T-helper 2 cell treated with Interferon-gamma antibody and Interleukin-4, amounts not matched to agents 5 μg/mL and 100 μg/mL, for 36 hours (primary cell): ENCODE measurements at places on chromosomes 11 and 22.

- no peaks in the 10 kb centered on the region for H3K36me3 ChIP-seq
- no peaks in the 10 kb centered on the region for H3K4me1 ChIP-seq
- H3K27ac ChIP-seq, result no peak overlapping the region
- no peak for DNase-seq
- peaks cover 11% of the 10 kb centered on the region for H3K27me3 ChIP-seq
- no peak overlapping the region for H3K4me3 ChIP-seq
Observed at GRCh38 chr11:14184028-14184940, 174.7 kb downstream of the RRAS2 start.

- no peaks in the 10 kb centered on the region for H3K36me3 ChIP-seq
- no peak for DNase-seq
- peaks cover 7% of the 10 kb centered on the region for H3K4me1 ChIP-seq
- H3K27ac ChIP-seq, result no peak overlapping the region
- no peaks in the 10 kb centered on the region for H3K27me3 ChIP-seq
Observed at GRCh38 chr11:95450547-95451123, 219.6 kb upstream of the SESN3 start.

DNA sequence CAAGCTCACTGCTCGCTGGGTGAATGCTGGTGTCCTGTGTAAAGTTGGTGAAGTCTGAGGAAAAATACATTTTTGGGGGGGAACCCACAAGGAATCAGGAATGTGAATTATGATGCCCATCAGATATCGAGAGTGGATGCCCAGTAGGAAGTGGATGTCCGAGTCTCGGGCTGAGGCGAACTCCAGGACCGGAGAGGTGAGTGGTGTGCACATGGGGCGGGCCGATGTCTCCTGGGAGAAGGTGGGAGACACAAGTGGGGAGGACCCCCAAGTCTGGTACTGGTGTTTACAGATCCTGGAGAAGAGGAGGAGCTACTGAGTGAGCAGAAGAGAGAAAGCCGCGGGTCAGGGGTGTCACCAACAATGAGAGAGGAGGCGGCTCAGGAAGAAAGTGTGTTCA is 19.2 kb upstream of the APOBEC3A start:
- H3K27me3 ChIP-seq, result peaks cover 15% of the 10 kb centered on the region
- H3K4me1 ChIP-seq, result peaks cover 21% of the 10 kb centered on the region
- DNase-seq, result no peak
- no peaks in the 10 kb centered on the region for H3K36me3 ChIP-seq

GRCh38 chr11:46347637-46348311 is 511 bp downstream of the DGKZ start:
- H3K27ac ChIP-seq, result peak overlapping the region; percentile 94
- H3K4me1 ChIP-seq, result peaks cover 67% of the 10 kb centered on the region
- DNase-seq, result no peak
- peaks cover 28% of the 10 kb centered on the region for H3K36me3 ChIP-seq

- no peak overlapping the region for H3K4me3 ChIP-seq
- H3K27ac ChIP-seq, result no peak overlapping the region
- H3K4me1 ChIP-seq, result peaks cover 8% of the 10 kb centered on the region
- H3K27me3 ChIP-seq, result peaks cover 33% of the 10 kb centered on the region
- no peaks in the 10 kb centered on the region for H3K36me3 ChIP-seq
Observed at GRCh38 chr22:29208502-29208862, 2.8 kb downstream of the EMID1 start.

- H3K27me3 ChIP-seq, result peaks cover 10% of the 10 kb centered on the region
- peak overlapping the region; percentile 75 for H3K4me3 ChIP-seq
- H3K4me1 ChIP-seq, result peaks cover 54% of the 10 kb centered on the region
Observed at GRCh38 chr11:35049859-35050531, 89.0 kb upstream of the CD44 start.

GRCh38 chr11:121152764-121153163 is 51.7 kb downstream of the TECTA start:
- no peak for DNase-seq
- no peak overlapping the region for H3K4me3 ChIP-seq
- no peak overlapping the region for H3K27ac ChIP-seq
- H3K27me3 ChIP-seq, result no peaks in the 10 kb centered on the region
- H3K36me3 ChIP-seq, result no peaks in the 10 kb centered on the region

DNA sequence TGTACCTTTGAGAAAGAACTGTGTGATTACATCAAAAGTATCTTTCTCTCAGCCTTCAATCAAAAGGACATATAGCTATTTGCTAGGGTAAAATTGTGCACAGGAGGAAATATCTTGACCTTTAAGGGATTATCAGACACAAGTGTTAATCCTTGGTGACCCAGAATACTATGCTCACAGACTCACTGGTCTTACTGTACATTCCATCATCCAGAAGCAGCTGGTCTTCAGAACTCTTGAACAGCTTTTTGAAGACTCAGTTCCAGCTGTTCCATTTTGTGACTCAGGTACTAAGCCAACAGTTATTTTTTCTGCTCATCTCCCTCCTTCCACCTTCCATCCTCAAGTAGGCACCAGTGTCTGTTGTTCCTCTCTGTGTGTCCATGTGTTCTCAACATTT is 19.8 kb downstream of the ZBED5 start:
- H3K4me1 ChIP-seq, result peaks cover 3% of the 10 kb centered on the region
- H3K27ac ChIP-seq, result no peak overlapping the region
- no peak overlapping the region for H3K4me3 ChIP-seq
- DNase-seq, result no peak
- no peaks in the 10 kb centered on the region for H3K27me3 ChIP-seq

DNA sequence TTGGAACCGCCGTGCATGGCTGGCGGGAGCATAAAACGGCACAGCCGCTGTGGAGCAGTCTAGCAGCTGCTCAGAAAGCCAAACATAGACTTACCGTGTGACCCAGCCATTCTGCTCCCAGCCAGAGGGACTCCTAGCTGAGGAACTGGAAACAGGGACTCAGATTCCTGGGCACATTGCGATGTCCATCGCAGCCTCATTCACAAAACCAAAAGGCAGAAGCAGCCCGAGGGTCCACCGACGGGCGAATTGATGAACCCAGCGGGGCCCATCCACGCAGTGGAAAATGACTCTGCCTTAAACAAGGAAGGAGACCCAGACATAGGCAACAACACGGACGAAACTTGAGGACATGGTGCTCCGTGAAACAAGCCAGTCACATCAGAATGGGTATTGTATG is 5.7 kb upstream of the MUC5B start:
- H3K27ac ChIP-seq, result no peak overlapping the region
- H3K27me3 ChIP-seq, result peaks cover 3% of the 10 kb centered on the region
- no peak overlapping the region for H3K4me3 ChIP-seq
- no peak for DNase-seq

GRCh38 chr11:90252053-90252452 is 29.2 kb upstream of the CHORDC1 start:
- H3K4me1 ChIP-seq, result peaks cover 7% of the 10 kb centered on the region
- no peak for DNase-seq
- H3K27ac ChIP-seq, result no peak overlapping the region
- peak overlapping the region; percentile 0 for H3K4me3 ChIP-seq
- peaks cover 5% of the 10 kb centered on the region for H3K27me3 ChIP-seq

DNA sequence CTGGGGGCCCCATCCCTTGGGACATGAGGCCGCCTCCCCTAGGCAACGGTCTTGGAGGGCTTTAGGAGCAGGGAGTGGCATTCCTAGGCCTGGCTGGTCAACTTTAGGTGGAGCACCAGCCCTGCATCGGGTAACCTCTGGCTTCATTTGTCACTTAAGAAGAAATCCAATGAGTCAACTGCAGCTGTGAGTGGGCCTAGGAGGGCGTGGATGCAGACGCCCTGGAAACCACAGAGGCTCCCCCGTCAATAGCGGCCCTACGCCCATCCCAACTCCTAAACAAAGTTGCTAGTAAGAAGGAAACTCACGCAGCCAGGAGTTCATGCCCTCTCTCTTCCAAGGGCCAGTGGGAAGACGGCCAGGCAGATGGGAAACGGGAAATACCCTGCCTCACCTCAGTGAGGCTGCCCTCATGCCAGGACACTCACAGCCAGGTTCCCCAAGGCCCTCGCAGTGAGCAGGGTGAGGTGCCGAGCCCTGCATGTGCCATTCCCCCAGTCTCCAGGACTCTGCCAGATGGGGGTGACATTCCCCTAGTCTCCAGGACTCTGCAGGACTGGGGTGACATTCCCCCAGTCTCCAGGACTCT is 20.8 kb downstream of the BID start:
- no peaks in the 10 kb centered on the region for H3K4me1 ChIP-seq
- H3K27me3 ChIP-seq, result peaks cover 2% of the 10 kb centered on the region
- DNase-seq, result no peak
- H3K36me3 ChIP-seq, result no peaks in the 10 kb centered on the region
- H3K27ac ChIP-seq, result no peak overlapping the region

DNA sequence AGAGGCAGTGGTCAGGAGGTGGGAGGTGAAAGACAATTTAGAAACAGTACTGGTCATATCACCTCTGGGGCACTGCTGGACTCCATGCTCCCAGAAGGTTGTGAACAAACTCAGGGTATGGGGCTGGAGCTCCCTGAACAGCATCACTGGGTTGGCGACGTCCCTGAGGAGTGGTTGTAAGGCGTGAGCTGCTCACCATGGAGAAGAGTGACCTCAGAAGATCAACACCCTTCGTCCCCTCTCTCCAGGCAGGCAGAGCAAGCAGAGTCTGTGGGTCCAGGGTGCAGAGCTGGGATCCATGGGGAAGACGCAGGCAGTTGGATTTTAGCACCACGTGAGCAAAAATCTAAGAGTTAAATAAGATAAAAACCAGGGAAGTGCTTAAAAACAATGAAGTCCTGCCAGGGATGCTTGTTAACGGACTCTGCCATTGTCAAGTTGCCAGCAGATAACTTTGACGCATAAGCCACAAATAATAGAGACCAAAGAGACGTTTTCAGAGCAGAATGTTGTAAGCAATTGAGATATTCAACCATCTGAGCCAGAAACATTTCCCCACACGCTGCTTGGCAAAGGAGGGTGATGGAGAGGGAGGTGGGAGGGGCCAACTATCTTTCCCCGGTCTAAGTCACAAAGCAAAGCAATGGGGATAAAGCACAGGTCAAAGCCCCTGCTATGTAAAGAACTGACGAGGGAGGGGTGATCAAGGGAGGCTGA is 13.6 kb downstream of the PNPLA5 start:
- no peaks in the 10 kb centered on the region for H3K36me3 ChIP-seq
- H3K27ac ChIP-seq, result no peak overlapping the region
- H3K4me3 ChIP-seq, result no peak overlapping the region
- H3K27me3 ChIP-seq, result peaks cover 2% of the 10 kb centered on the region
- no peak for DNase-seq

- H3K27me3 ChIP-seq, result no peaks in the 10 kb centered on the region
- no peak overlapping the region for H3K27ac ChIP-seq
- H3K4me1 ChIP-seq, result peaks cover 1% of the 10 kb centered on the region
- no peak overlapping the region for H3K4me3 ChIP-seq
- peaks cover 43% of the 10 kb centered on the region for H3K36me3 ChIP-seq
Observed at GRCh38 chr11:113736323-113736722, 30.2 kb upstream of the TMPRSS5 start.

DNA sequence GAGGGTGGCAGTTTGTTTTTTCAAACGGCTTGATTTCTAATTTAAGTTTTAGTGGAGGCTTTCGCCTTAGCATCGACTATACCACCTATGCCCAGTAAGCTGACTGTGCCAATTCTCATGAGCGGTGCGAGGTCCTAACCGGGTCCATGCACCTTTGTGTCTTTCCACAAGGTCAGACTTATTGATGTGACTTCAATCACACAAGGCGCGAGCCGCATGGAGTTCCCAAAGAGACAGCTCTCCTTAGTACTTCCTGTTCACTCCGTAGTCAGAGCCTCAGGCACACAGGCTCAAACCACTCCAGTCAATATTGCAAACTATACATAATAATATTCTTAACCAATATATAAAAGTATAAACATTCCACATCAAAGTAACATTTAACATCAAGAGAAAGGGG is 18.2 kb downstream of the ST14 start:
- no peaks in the 10 kb centered on the region for H3K4me1 ChIP-seq
- no peak overlapping the region for H3K27ac ChIP-seq
- H3K36me3 ChIP-seq, result no peaks in the 10 kb centered on the region
- no peak for DNase-seq
- no peak overlapping the region for H3K4me3 ChIP-seq

DNA sequence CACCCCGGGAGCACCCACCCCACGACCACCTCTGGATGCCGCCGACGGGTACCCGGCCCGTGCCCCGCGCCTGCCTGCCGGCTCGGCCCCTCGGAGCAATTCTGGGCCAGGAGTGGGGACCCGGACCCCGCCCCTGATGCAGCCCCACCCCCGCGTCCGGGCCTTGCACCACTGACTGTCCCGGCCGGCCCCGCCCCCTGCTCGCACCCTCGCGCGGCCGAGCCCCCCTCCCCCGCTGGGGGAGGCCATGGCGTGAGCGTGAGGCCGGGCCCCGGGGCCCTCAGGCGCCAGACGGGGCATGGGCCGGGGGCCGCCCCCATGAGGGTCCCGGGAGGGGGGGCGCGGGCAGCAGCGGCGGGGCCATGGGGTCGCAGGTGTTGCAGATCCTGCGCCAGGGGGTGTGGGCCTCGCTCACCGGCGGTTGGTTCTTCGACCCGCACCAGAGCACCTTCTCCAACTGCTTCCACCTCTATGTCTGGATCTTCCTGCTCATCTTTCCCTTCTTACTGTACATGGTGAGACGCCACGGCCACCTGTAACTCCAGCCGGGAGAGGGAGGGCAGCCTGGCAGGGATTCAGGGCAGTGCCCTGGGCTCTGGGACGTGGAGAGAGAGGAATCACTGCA is 486 bp downstream of the PCNX3 start:
- H3K27ac ChIP-seq, result peak overlapping the region; percentile 95
- peaks cover 19% of the 10 kb centered on the region for H3K4me1 ChIP-seq

DNA sequence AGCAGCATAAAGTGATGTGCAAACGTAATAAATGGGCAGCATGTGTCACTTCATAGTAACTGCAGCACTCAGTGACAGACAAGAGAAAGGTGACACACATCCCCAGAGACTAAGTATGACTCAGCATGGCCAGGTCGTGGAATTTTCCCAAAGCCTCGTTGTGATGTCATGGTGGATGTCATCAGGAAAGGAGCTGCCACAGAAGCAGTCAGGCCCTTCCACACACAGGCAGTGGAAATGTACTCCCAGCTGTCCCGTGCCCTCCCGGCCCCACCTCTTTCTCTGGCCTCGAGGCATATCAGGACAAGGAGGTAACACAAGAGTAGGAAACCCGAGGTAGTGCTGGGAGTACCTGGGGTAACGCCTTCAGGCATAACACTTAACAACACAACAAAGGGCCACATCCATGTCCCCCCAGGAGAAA is 8.1 kb downstream of the PC start:
- H3K27me3 ChIP-seq, result no peaks in the 10 kb centered on the region
- H3K4me3 ChIP-seq, result no peak overlapping the region
- DNase-seq, result peak; percentile 25

GRCh38 chr22:25696763-25697162 is 45.2 kb upstream of the MYO18B start:
- peaks cover 40% of the 10 kb centered on the region for H3K36me3 ChIP-seq
- H3K27me3 ChIP-seq, result no peaks in the 10 kb centered on the region
- H3K27ac ChIP-seq, result no peak overlapping the region
- peaks cover 22% of the 10 kb centered on the region for H3K4me1 ChIP-seq
